Activated CD4-positive, CD25-positive, alpha-beta regulatory T cell (primary cell): ENCODE measurements at places on chromosomes 11 and 22.

DNA sequence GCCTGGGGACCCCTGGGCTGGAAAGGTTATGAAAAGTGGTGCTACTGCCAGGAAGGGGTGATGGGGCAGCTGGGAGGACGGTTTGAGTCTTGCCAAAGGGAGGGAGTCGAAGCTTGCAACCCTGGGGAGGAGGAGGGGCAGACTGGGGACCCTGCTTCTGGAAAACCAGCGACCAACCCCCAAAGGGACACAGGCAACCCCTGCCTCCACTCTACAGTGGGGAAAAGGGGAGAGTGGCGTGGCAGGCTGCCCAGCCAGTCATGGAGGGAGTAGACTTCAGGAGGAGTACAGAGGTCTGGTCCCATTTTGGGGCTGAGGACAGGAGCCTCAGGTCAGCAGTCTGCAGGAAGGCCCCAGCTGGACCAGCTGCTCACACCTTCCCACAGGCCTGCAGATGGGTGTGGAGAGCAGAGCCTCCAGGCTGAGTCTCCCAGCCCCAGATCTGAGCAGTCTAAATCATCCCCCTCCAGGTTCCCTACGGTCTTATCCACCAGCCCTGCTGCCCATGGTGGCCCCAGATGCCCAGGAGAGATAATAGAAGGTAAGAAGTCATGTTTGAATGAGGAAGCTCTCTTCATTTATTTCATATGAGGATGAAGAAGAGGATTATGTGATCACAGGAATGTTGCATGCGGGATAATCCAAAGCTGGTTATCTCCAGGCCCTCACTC is 3.3 kb downstream of the DDT start:
- DNase-seq: no peak

- DNase-seq: no peak
Observed at GRCh38 chr22:33382436-33382835, 324.3 kb upstream of the SYN3 start.

DNA sequence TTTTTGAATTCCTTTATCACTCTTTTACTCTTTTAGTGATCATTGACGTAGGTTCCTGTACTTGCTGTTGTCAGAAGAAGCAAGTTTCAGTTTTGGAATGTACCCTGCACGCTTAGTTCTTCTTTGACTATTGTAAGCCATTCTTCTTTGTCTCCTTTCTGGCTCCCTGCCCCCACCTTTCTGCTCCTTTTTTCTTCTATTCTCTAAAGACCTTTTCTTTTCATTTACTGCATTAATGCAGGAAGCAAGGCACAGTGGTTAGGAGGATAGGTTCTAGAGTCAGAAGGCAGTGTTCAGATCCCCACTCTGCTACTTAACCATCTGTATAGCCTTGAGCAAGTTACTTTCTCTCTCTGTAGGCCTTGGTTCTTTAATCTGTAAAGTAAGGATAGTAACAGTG is 33.7 kb upstream of the RAG2 start:
- no peak for DNase-seq

DNA sequence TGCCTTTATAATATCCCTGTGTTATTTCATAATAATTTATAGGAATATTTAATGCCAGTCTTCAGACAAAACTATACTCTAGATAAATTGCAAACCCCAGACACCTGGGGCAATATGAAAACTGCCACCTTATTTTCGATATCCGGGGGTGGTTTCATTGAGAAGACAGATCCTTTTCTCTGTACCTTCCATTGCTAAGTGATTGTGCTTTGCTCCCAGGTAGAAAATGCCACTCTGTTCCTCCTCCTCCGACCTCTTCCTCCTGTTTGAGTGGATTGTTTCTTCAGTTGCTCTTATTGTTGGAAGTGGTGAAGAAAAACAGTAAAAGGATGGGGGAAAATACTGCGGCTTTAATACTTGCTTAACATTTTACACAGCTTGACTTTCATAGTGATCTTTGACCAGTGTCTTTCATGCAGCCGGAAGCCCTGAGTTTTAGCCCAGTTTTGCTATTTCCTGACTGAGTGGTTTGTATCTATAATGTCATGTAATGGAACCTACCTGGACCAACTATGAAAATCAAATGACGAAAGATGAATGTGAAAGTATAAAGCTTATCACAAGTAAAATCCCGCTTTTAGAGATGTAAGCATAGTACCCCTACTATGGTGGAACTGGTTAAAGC is 5.6 kb upstream of the GRIK4 start:
- DNase-seq: no peak

DNA sequence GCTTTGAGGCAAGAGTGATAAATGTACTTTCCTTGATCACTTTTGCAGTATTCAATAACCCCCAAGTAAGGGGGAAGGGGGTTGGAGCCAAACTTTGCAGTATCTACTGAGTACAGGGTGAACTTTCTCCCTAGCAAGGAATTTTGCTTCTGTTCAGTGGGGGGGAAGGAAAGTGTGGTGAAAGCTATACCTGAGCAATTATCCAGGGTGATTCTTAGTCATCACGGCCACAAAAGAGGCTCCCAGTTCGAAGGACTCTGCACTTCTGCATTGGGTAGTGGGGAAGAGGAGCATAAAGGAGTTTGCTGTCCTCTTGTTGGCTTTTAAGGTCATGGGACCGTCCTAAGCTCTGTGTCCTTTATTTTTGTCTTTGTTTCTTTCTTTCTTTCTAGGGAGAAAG is 346.5 kb upstream of the SYN3 start:
- no peak for DNase-seq

DNA sequence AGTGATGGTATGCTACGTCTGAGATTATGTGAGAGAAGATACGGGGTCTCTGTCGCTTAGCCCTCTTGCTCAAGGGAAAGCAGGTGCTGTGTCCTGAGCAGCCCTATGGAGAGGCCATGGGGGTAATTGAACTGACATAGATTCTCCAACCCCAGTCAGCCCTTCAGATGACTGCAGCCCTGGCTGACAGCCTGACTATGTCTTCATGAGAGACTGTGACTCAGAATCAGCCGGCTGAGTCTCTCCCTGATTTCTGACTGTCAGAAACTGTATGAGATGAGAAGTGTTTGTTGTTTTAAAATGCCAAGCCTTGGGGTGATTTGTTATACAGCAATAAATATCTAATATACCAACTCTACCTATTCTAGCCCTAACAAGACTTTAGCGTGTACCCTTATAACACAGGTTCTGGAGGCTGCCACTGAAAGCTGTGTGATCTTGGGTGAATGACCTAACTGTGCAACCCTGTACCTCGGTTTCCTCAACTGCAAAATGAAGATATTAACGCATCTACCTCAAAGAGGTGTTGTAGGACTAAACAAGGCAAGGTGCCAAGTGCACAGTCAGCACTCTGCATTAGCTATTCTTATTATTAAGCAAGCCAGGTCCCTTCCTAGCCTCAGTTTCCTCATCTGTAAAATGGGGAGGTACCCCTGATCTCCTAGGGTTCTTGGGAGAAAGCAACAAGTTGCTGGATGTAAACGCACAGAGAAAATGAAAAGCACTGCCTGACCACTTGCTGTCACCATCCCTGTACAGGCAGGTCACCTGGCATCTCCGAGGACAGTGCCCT is 24.9 kb downstream of the SLC43A1 start:
- DNase-seq: no peak

DNA sequence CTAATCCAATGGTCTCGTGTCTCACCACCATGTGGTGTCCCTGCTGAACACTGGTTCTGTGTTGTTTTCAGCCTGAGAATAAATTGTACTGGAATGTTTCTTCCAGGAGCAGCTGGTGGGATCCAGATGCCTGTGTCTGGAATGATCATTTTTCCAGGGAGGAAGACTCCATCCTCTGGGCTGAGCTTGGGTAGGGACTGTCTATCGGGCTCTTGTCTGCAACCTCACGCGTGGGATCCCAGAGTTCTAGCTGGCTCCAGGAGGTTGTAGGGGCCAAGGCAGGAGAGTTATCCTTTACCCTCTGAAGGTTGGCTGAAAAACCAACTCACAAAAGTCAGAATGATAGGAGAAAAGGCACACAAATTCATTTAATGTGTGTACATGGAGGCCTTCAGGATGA is 144.1 kb upstream of the B3GAT1 start:
- DNase-seq: no peak

DNA sequence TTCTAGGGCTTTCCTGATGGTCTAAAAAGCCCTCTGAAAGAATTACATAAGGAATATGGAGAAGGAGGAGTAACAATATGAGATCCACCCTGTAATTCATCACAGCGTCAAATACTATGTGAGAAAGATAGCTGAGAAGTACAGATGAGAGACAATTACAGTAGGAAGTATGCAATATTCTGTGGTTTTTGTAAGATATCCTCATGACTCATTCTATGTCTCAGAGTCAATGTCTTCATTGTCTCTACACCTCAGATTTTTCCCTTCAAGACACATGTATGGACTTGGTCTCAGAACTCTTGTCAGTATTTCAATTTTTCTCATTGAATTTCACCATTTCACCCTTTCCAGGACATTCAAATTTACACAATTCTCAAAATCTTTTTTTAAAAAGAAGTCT is 343.3 kb upstream of the CTSC start:
- no peak for DNase-seq

- no peak for DNase-seq
Observed at GRCh38 chr11:72257570-72257969, 13.6 kb upstream of the PHOX2A start.

DNA sequence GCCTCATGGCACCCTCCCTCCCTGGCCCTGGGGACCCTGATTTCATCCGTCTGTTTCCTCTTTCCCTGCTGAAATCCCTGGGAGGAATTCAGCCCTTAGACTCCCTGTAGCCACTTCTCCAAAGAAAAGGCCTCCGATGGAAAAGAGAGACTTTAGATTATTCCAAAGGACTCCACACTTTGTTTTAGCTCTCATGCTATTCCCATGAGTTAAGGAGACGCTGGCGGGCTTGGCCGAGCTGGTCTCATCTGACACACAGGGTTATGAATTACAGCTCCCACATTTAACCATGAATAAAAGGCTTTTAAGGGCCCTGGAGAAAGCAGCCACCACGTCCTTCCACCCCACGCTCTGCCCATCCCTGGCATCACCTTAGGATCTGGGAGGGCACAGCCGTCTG is 57.0 kb downstream of the ANO1 start:
- no peak for DNase-seq

DNA sequence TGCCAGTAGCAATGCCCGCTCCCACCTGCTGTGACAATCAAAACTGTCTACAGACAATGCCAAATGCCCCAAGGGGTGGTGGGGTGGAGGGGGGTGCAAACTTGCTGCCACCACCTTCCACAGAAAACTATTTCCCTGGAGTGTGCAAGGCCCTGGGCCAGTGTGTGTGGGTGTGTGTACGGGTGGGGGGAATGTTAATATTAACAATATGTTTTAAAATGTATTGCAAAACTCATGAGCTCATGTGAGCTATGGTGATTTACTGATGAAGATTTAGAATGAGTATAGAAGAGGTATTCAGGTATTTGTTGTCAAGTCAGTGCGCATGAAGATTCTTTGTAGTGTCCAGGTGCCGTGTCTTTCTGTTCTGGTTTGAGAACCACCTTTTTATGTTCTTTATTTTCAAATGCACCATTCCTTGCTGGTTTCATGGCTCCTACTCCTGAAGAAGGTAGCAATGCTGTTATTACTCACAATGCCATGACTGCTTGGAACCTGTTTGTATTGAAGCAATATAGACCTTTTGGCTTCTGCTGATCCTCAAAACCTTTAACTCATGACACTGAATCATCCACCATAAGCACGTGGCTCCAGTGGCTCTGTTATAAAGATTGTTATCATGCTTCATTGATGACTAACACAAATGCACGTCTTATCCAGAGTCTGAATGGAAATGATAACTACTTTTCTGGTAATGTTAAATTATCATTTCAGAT is 29.9 kb upstream of the AQP11 start:
- no peak for DNase-seq

DNA sequence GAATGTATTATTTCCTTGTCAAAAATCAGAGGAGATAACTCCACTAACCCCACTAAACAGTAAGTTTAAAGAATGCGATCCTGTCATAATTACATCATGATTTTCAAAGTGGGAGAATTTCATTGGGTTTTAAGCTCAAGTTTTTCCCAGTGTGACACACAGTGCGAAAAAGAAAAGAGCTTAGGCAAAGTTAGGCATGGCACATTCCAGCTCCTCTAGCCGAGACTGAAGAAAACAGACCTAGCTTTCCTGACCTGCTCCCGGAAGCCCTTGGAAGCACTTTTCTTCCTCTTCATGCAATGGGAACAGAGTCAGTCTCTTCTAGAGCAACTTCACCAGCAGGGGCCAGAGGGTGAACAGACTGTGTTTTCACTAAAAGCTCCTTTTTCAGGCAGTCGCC is 76.6 kb upstream of the AKIP1 start:
- no peak for DNase-seq

- no peak for DNase-seq
Observed at GRCh38 chr11:111348147-111348546, 30.9 kb downstream of the POU2AF1 start.

DNA sequence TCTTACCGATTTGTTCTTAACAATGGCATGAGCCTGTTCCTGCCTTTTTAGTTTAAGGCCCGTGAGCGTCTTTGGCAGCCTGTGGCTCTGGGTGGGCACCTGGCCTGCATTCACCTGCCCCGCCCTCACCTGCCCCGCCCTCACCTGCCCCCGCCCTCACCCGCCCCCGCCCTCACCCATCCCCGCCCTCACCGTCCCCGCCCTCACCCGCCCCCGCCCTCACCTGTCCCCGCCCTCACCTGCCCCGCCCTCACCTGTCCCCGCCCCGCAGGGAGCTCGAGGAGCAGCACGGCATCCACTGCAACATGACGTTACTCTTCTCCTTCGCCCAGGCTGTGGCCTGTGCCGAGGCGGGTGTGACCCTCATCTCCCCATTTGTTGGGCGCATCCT is 14.2 kb downstream of the GATD1 start:
- no peak for DNase-seq

DNA sequence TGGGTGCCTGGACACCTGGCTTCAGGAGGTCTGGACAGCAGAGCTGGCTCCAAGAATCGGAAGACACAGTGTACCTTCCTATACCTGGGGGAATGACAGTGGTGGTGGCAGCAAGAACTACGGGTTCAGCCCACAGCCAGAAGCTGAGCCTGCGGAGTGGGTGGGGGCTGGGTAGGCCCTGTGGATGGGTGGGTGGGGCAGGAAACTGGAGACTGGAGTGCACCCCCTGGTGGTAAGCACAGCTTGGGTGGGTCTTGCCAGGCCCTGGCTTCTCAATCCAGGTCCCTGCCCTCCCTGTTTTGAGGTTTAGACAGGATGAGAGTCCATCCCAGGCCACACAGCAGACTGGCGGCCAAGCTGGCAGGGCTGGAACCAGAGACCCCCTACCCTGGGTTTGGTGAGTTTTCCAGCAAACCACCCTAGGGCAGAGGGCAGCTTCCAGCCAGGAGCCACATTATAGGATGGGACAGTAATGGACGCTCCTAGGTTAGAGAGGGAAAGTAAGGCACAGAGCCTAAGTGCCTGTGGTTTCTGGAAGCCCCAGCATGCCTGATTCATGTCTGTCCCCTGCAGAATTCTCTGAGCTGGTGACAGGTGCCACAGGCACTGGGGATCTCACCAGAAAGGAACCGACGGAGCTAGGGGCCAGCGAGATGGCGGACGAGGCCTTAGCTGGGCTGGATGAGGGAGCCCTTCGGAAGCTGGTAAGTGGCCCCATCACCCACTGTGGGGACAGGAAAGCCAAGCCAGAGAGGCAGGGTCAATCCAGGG is 1.7 kb downstream of the SMTN start:
- DNase-seq: no peak

GRCh38 chr11:6646918-6647679 is 8.5 kb downstream of the DCHS1 start:
- no peak for DNase-seq

GRCh38 chr11:131809203-131809918 is 438.9 kb downstream of the NTM start:
- no peak for DNase-seq
